ENCODE measurements at places on chromosomes 2 and 18.

DNA sequence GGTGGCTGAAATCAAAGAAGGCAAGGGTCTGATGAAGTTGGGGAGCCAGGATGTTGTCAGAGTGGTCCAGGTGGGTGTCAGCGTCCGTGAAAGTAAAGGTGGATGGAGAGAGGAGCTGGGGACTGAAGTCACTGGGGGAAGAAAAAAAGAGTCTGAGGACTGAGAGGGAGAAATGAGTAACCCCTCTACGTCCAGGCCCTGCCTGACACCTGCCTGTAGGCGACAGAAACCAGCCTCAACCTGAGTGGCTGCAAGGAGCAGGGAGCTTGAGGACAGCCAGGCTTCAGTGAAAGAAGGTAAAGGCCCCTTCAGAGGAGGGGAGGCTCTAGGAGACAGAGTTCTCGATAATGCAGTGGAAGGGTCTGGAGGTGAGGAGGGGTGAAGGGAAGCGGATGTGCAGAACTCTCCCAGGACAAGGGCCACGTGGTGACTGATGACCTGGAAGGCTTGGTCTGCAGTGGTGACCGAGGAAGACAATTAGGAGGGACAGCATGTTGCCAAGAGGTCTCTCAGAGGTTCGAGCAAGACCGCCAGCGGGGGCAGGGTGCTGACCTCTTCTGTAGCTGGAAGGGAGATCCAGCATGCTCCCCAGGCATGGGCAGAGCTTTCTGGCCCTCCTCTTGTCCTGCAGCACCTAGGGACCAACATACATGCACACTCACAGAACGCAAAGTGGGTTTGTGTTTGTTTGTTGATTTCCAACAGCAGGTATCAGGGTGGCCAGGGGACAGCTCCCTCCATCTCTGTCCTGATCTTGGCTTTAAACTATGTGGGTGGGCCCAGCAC, 86.6 kb upstream of the TMEM247 start:
- DNase-seq: no peak

GRCh38 chr2:220684099-220684498, 888.0 kb downstream of the EPHA4 start:
- no peak for DNase-seq

DNA sequence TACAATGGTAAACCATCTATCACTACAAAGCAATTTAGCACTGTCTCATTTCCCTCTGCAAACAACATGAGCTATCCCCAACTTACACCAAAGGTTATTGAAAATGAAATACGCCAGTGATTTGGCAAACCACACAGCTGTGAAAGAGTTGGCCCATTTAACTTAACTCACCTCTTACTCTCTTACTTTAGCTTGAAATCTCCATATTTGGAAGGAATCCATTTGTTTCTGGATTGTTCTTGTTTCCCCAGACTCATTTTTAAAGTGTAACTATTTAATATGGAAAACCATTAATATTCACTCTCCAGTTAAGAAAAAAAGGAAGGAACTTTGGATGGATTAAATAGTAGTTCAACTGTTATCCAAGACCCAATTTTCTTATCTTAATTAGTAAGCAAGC, 93.7 kb upstream of the TRIB2 start:
- peak; percentile 16 for DNase-seq

- DNase-seq: no peak
Measured at GRCh38 chr2:239253701-239254436, 147.0 kb downstream of the HDAC4 start.

- DNase-seq: no peak
Measured at GRCh38 chr2:180910831-180911665, 69.4 kb upstream of the UBE2E3 start.

GRCh38 chr18:71125581-71125980, 836.7 kb downstream of the SOCS6 start:
- DNase-seq: no peak

- DNase-seq: no peak
Measured at GRCh38 chr2:7953195-7953594, 728.7 kb upstream of the ID2 start.
